Endothelial cell (in vitro differentiated cells): ENCODE measurements at places on chromosomes 16 and 17.

DNA sequence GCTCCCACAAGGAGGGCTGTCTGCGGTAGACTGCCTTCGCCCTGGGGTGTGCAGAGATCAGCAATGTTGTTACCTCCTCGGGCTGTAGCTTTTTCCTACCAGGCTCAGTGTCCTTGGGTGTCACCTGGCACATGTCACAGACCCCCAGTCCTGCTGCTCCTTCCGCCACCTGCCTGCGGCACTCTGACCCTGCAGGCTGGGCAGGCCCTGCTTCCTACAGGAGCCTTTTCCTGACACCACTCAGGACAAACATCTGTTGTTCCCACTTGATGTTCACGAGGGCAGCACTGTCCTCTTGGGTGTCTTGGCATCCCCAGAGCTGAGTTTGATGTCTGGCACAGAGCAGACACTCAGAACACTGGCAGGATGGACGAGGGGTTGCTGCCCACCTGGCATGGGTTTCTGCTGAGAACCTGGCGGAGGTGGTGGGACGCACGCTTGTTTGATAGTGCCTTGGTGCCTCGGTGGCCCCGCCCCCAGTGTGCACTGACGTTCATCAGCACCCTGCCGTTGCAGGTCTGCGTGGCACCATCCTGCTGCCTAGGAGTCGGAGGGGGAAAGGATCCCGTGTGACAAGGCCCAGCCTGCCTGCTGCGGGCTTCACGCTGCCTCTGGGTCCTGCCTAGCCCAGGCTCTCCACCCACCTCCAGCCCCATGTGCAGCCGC lies 26.7 kb upstream of the NUDT16L1 start:
- peaks cover 5% of the 10 kb centered on the region for H3K27me3 ChIP-seq
- no peak for DNase-seq
- peaks cover 9% of the 10 kb centered on the region for H3K4me1 ChIP-seq
- no peak overlapping the region for H3K4me3 ChIP-seq
- peaks cover 29% of the 10 kb centered on the region for H3K36me3 ChIP-seq

- H3K4me1 ChIP-seq, result no peaks in the 10 kb centered on the region
- peaks cover 4% of the 10 kb centered on the region for H3K27me3 ChIP-seq
- DNase-seq, result no peak
- no peak overlapping the region for H3K4me3 ChIP-seq
- H3K36me3 ChIP-seq, result no peaks in the 10 kb centered on the region
These were observed 46.3 kb upstream of the ARHGAP44 start for GRCh38 chr17:12743046-12743445.

GRCh38 chr17:56359518-56359917 lies 206.2 kb downstream of the ANKFN1 start:
- H3K4me3 ChIP-seq, result no peak overlapping the region
- DNase-seq, result no peak
- no peaks in the 10 kb centered on the region for H3K36me3 ChIP-seq
- H3K4me1 ChIP-seq, result no peaks in the 10 kb centered on the region
- no peak overlapping the region for H3K27ac ChIP-seq

GRCh38 chr17:42277342-42277712 lies 1.1 kb upstream of the STAT5B start:
- no peak for DNase-seq
- H3K27me3 ChIP-seq, result peaks cover 7% of the 10 kb centered on the region
- H3K36me3 ChIP-seq, result no peaks in the 10 kb centered on the region
- H3K4me3 ChIP-seq, result peak overlapping the region; percentile 73

DNA sequence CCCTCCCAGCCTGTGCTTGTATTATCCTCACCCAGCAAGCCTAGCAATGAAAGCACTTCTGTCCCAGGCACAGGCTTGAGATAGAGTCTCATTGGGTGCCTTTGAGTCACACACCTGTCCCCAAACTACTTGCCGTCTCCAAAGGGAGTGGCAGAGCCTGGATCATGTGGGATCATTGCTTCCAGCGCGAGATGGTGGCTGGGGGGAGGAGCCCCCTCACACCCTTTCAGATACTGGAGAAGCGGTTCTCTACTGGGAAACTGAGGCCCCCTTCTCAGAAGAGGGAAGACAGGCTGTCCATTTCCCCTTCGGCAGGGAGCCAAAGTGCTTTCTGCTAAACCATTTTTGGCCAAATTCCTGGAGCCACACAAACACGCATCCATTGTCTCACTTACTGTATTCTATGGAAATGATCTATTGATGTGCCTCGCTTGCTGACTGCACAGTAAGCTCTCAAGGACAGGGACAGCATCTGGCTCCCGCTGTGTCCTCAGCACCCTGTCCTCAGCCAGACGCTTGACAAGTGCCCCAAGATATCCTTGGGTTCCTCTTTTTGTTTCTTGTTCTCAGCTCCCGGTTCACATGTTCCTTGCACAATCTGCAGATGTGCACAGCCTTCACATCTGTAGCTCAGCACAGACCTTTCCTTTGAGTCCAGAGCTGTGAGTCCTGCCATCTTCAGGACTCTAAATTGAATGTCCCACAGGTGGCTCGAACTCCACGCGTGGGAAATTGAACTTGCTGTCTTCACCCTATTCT lies 26.0 kb upstream of the DLX3 start:
- H3K4me3 ChIP-seq, result no peak overlapping the region
- no peak overlapping the region for H3K27ac ChIP-seq
- H3K36me3 ChIP-seq, result no peaks in the 10 kb centered on the region
- peaks cover 14% of the 10 kb centered on the region for H3K4me1 ChIP-seq

- no peak overlapping the region for H3K4me3 ChIP-seq
- no peak for DNase-seq
- peaks cover 10% of the 10 kb centered on the region for H3K4me1 ChIP-seq
- no peaks in the 10 kb centered on the region for H3K36me3 ChIP-seq
These were observed 14.0 kb upstream of the ATP2C2 start for GRCh38 chr16:84354306-84354705.

DNA sequence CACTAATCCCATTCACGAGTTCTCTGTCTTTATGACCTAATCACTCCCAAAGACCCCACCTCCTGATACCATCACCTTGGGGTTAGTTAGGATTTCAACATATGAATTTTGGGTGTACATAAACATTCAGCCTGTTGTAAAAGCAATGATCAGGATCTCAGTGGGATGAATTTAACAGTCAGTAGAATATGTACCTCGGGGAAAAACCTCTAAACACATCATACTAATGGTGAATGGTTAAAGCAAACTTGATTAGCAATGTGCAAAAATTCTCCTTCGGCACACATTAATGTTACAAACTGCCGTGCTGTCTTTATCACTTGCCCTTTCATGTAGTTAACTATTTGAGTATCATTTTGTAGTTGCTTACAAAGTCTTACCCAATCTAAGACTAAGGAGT lies 10.2 kb downstream of the RNF112 start:
- H3K27ac ChIP-seq, result no peak overlapping the region
- H3K27me3 ChIP-seq, result peaks cover 2% of the 10 kb centered on the region
- H3K4me1 ChIP-seq, result no peaks in the 10 kb centered on the region
- DNase-seq, result no peak

GRCh38 chr17:4479982-4480751 lies 18.5 kb upstream of the SPNS2 start:
- peaks cover 26% of the 10 kb centered on the region for H3K4me1 ChIP-seq
- H3K27ac ChIP-seq, result no peak overlapping the region
- no peaks in the 10 kb centered on the region for H3K36me3 ChIP-seq
- H3K4me3 ChIP-seq, result no peak overlapping the region

GRCh38 chr17:76735006-76735405 lies 2.1 kb downstream of the SRSF2 start:
- DNase-seq, result no peak
- H3K27ac ChIP-seq, result peak overlapping the region; percentile 75
- H3K27me3 ChIP-seq, result peaks cover 14% of the 10 kb centered on the region
- peak overlapping the region; percentile 100 for H3K4me3 ChIP-seq
- H3K4me1 ChIP-seq, result peaks cover 38% of the 10 kb centered on the region

GRCh38 chr16:89324056-89325010 lies 106.8 kb downstream of the ZNF778 start:
- no peak for DNase-seq
- peaks cover 34% of the 10 kb centered on the region for H3K27me3 ChIP-seq
- peak overlapping the region; percentile 61 for H3K27ac ChIP-seq
- peaks cover 82% of the 10 kb centered on the region for H3K4me1 ChIP-seq
- H3K4me3 ChIP-seq, result peak overlapping the region; percentile 84

GRCh38 chr16:3580251-3580651 lies 3.0 kb upstream of the NLRC3 start:
- H3K4me3 ChIP-seq, result no peak overlapping the region
- no peak for DNase-seq
- peaks cover 7% of the 10 kb centered on the region for H3K36me3 ChIP-seq

DNA sequence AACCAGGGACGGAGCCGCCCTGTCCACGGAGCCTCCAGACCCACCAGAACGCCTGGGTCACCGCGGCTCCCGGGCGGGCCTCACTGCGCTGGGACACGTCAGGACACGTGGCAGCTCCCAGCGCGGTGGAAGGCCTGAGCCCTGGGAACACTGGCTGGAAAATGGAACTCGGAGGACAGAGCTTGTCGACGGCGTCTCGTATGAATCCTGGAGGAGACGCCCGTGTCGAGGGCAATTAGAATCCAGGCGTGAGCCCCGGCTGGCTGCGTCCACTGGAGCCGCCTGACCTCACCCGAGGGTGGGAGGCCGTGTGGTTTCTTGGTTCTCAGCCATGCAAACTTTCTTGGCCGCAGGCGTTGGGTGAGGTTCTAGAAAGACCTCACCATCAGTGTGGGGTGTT lies 173.9 kb downstream of the LAT start:
- H3K4me3 ChIP-seq, result no peak overlapping the region
- no peak for DNase-seq
- peaks cover 14% of the 10 kb centered on the region for H3K4me1 ChIP-seq
- H3K27ac ChIP-seq, result no peak overlapping the region
- no peaks in the 10 kb centered on the region for H3K36me3 ChIP-seq
- peaks cover 18% of the 10 kb centered on the region for H3K27me3 ChIP-seq

- no peak overlapping the region for H3K27ac ChIP-seq
- H3K27me3 ChIP-seq, result peaks cover 6% of the 10 kb centered on the region
- no peak for DNase-seq
These were observed 9.2 kb upstream of the ITGA3 start for GRCh38 chr17:50046667-50047066.

DNA sequence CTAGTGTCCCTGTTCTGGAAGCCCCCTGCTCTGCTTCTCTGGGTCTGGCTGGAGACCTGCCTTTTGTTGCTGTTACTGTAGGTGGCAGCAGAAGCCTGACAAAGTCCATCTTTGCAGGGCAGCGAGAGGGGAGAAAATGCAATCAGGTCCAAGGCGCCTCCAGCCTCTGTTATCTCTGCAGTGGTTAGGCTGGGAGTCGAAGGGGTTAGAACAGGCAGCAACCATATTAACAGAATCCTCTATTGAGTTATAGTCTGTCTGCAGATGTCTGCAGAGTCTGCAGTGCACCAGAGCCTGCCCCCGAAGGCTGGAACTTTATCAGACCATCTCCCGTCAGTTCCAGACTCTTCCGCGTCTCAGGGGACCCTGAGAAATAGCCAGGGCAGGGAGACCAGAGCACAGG lies 404.9 kb upstream of the EEF2KMT start:
- no peaks in the 10 kb centered on the region for H3K4me1 ChIP-seq
- peaks cover 3% of the 10 kb centered on the region for H3K27me3 ChIP-seq
- no peak overlapping the region for H3K4me3 ChIP-seq
- H3K36me3 ChIP-seq, result no peaks in the 10 kb centered on the region
- H3K27ac ChIP-seq, result no peak overlapping the region
- peak; percentile 67 for DNase-seq

- DNase-seq, result no peak
- peaks cover 2% of the 10 kb centered on the region for H3K27me3 ChIP-seq
- H3K4me3 ChIP-seq, result no peak overlapping the region
These were observed 76.2 kb downstream of the CCT6B start for GRCh38 chr17:34885076-34885475.

- peaks cover 6% of the 10 kb centered on the region for H3K4me1 ChIP-seq
- H3K27me3 ChIP-seq, result peaks cover under 1% of the 10 kb centered on the region
- no peak for DNase-seq
- no peak overlapping the region for H3K27ac ChIP-seq
These were observed 28.1 kb upstream of the ATP2A3 start for GRCh38 chr17:3992370-3992769.

GRCh38 chr17:66422186-66422585 lies 119.8 kb downstream of the PRKCA start:
- no peaks in the 10 kb centered on the region for H3K27me3 ChIP-seq
- DNase-seq, result no peak
- H3K4me1 ChIP-seq, result no peaks in the 10 kb centered on the region

GRCh38 chr16:31092330-31092729 lies 2.3 kb downstream of the VKORC1 start:
- peaks cover 11% of the 10 kb centered on the region for H3K4me1 ChIP-seq
- peaks cover 10% of the 10 kb centered on the region for H3K36me3 ChIP-seq
- peak overlapping the region; percentile 37 for H3K4me3 ChIP-seq
- no peak for DNase-seq
- H3K27me3 ChIP-seq, result peaks cover 28% of the 10 kb centered on the region
- peak overlapping the region; percentile 57 for H3K27ac ChIP-seq

GRCh38 chr16:30534368-30535105 lies at the start of gene ZNF747:
TSS of gene ZNF747 (minus strand) at chr16:30534858. CDS start at chr16:30534679, 179 bp downstream.
- peaks cover 18% of the 10 kb centered on the region for H3K4me1 ChIP-seq
- peak within 1 kb of the TSS; percentile 97 for H3K27ac ChIP-seq
- peaks cover 16% of the 10 kb centered on the region for H3K36me3 ChIP-seq
- H3K27me3 ChIP-seq, result peaks cover 2% of the 10 kb centered on the region
- peak; percentile 81 for DNase-seq
- H3K4me3 ChIP-seq, result peak within 1 kb of the TSS; percentile 96

GRCh38 chr16:17496891-17497290 lies 26.1 kb upstream of the XYLT1 start:
- H3K36me3 ChIP-seq, result no peaks in the 10 kb centered on the region
- H3K4me1 ChIP-seq, result no peaks in the 10 kb centered on the region
- no peaks in the 10 kb centered on the region for H3K27me3 ChIP-seq
- no peak overlapping the region for H3K27ac ChIP-seq
- H3K4me3 ChIP-seq, result no peak overlapping the region
- DNase-seq, result no peak

- no peak overlapping the region for H3K27ac ChIP-seq
- DNase-seq, result peak; percentile 8
- H3K4me3 ChIP-seq, result no peak overlapping the region
- peaks cover 1% of the 10 kb centered on the region for H3K27me3 ChIP-seq
These were observed 39.2 kb downstream of the FTO start for GRCh38 chr16:53743149-53743566.

- H3K4me3 ChIP-seq, result no peak overlapping the region
- peaks cover 2% of the 10 kb centered on the region for H3K27me3 ChIP-seq
- DNase-seq, result no peak
- no peak overlapping the region for H3K27ac ChIP-seq
- no peaks in the 10 kb centered on the region for H3K36me3 ChIP-seq
These were observed 65.5 kb upstream of the CREBBP start for GRCh38 chr16:3945751-3946603.

GRCh38 chr17:28446716-28447395 lies 26.6 kb upstream of the SLC13A2 start:
- no peaks in the 10 kb centered on the region for H3K36me3 ChIP-seq
- no peak overlapping the region for H3K27ac ChIP-seq
- no peaks in the 10 kb centered on the region for H3K27me3 ChIP-seq
- no peak overlapping the region for H3K4me3 ChIP-seq
- DNase-seq, result no peak

DNA sequence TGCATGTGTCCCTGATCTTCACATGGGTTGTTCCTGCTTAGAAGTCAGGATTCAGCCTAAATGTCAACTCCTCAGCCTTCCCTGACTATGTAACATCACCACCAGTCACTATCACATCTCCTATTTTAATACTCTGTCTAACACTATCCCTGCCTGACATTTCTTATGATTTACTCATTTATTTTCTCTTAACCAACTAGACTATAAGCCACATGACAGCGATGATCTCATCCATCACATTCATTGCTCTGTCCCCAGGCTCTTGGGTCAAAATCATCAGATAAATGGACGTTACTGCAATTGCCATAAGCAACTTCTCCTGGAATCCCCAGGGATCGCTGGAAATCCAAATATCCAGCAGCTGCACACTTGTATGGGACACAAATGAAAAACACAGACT lies 15.7 kb downstream of the CDRT4 start:
- H3K4me3 ChIP-seq, result no peak overlapping the region
- no peak for DNase-seq
- peaks cover 27% of the 10 kb centered on the region for H3K36me3 ChIP-seq
- peaks cover 3% of the 10 kb centered on the region for H3K27me3 ChIP-seq
- no peak overlapping the region for H3K27ac ChIP-seq
